ENCODE measurements at places on chromosomes 11 and 22.

GRCh38 chr11:75589933-75590332, 27.9 kb downstream of the SERPINH1 start:
- no peak for DNase-seq

GRCh38 chr22:26196657-26197056, 27.4 kb downstream of the SEZ6L start:
- no peak for DNase-seq

- DNase-seq = no peak
Observed at GRCh38 chr11:39780131-39780530, 1679.3 kb downstream of the LRRC4C start.

GRCh38 chr22:30370641-30371230, 13.9 kb downstream of the CCDC157 start:
- DNase-seq = no peak

DNA sequence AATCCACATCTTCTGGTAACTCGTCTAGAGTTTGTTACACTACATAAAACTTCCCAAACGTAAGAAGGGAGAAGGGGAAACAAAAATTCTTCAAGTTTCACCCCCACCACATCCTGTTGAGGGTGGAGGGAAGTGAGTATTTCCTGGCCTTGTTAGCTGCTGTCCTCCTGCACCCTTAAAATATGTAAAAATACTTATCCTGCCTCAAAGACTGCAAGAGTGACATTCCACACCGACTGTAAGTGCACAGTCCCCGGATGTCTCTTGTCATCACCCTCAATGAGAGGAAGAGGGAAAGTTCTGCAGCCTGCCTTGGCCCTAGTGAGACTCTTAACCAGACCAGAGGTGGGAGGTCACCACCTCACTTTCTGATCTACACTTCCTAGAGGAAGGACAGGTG, 3.3 kb downstream of the TMEM121B start:
- no peak for DNase-seq

DNA sequence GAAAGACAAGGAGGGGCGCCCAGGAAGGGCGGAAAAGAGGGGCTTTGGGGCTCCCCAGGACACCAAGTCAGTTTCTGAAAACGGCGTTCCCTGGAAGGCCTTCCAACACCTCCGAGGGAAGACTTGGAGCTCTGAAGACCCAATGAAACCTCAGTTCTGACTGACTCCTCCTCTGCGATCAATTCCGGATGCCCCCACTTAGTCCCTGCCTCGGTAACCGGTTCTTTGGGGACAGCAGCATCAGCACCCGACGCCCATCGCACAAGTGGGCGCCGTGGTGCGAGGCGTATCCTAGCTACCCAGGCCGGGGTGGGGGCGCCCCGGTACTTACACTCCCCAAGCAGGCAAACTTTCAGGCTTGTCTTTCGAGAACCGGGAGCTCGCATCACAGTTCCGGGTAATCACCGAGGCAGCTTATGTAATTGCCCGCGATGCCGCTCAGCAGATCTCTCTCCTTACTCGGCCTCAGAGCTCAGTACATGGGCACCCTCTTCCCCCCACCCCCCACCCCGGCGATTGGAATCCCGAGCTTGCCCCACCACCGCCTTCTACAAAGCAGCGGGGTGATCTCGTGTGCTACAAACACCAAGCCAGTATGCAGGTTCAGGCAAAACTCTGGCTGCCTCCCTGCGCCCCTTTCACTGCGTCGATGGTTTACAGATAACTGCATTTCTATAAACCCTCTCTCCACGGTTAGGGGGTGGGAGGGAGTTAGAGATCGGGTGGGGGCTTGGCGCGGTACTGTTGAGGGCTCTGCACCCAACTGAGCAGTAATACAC, 2.0 kb downstream of the TENM4 start:
- no peak for DNase-seq

DNA sequence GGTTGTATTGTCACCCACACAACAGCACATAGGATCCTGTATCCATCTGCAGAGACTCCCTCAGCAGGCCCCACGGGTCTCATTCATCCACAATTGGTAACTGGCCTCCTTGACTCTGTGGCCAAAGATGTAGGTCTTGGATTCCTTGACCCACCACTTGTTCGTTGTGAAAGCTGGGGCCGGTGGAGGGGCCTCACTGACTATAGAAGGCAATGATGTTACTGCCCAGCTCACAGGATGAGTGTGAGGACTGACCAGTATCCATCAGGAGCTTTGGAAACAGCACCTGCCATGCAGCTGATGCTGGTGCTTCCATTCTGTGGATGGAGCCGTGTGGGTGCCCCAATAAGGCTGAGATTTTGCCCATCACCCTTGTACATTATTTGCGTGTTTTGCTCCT, 615.7 kb downstream of the BRD1 start:
- no peak for DNase-seq

- no peak for DNase-seq
Observed at GRCh38 chr11:7538466-7539454, 25.0 kb downstream of the PPFIBP2 start.

GRCh38 chr11:17378655-17379054, 9.8 kb downstream of the KCNJ11 start:
- no peak for DNase-seq

DNA sequence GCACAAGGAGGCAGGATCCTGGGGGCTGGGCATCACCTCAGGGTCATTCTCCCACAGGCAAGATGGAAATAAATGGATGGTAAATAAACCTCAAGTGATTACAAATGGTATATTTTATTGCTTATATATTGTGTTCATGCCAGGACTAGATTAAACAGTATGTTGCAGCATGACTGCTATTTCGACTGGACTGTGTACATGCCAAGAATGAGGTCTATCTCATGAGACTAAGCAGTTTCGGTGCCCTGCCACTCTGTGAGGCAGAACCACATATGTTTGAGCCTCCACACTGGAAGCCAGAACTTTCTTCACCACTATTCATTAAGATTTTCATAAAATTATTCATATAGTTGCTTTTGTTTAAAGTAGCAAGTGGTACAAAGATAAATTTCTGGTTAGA, 140.2 kb downstream of the DDX10 start:
- DNase-seq = no peak

DNA sequence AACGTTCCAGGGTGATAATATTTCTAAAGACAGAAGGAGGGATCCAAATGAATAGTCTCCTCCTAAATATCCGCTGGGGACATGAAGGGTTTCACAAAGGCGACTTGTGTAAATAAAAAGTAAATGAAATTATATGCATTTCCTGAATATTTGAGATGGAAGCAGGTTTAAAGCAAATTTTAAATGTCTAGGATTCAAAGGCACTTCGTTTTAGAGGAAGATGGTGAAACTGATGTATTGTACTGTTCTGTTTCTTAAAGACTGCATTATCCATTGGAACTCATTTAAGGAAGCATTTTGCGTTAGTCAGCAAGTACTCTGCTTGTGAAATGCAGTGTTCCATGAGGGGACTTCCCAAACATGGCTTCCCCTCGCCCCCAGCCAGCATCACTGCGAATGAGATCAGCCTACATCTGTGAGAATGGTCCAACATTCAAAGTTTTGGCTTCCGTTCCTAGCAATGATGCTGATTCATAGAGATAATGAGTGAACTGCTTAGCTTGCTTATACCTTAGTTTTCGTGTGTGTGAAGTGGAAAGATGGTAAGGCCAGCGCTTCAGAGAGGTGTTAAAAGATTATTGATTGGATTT, 1.5 kb downstream of the RAB39A start:
- DNase-seq = no peak
